Inflammatory macrophage (primary cell): ENCODE measurements at places on chromosomes 3 and 15.

DNA sequence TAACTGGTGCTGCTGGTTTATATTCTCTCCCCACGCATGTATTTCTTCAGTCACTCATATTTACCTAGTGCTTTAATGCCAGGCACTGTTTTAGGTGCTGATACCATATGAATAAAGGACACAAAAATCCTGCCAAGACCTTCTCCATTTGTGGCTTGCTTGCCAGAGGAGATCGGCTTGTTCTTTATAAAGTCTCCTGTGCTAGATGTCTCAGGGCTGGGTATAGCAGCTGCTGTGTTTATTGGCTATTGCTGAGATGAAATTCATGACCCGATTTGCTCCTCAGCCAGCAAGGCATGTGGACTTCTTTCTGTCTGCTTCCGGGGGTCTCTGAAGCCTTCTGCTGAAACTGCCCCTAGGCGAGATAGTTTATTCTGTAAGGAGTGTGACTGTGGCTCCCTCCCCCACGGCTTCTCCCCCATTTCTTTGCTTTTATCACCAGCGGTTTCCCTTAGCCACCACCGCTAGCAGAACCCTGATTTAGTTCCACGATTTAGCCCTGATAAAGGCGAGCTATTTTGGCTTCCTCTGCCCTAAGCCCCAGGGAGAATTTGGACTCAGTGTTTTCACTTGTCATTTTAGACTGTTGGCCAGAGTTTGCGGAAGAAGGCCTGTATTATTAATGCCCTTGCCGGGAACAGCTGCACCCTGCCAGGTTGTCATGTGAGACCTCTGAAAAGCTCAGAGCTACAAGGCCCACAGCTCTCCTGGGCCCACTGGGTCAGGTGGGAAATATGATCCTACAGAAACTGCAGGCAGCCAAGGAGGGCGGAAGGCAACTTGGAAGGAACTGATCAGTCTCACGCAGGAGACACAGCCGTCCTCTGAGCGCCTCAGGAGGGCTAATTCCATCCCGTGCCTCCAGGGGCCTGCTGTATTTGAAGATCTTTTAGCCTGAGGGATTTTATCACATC, 46.8 kb downstream of the ST6GAL1 start:
- DNase-seq = no peak

DNA sequence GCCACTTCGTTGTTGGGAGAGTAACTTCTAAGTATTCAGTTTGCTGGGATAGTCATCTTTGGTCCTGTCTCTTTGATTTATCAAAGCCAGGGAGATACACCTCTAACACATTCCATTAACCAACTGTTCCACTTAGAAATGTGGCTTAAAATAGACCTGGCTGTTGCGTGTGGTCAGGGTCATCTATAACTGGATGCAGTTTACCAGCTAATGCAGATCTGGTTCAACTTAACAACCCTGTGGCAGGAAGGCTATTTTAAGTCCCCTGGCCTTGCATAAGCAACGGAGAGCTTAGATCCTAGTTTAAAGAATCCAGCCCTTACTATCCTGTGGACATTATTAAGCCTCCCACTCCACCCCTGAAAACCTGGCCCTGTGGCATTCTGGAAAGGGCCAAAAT, 28.1 kb upstream of the CAPN3 start:
- no peak for DNase-seq

DNA sequence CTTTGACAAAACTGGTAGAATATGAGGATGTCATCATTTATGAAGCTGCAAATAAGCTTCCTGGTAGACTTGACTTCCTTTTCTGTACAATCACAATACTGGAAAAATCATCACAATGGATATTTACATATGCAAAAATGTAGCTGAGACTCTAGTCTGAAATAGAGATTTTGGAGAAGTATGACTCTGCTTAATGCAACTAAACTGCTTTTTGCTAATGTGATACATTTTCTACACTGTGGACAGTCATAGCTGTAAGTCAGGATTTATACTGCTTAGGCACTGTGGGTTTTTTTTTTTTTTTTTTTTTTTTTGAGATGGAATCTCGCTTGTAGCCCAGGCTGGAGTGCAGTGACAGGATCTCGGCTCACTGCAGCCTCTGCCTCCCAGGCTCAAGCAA, 34.5 kb upstream of the ST3GAL6 start:
- DNase-seq = peak; percentile 22

- DNase-seq = no peak
Observed at GRCh38 chr3:44132061-44132460, 109.6 kb upstream of the TOPAZ1 start.

DNA sequence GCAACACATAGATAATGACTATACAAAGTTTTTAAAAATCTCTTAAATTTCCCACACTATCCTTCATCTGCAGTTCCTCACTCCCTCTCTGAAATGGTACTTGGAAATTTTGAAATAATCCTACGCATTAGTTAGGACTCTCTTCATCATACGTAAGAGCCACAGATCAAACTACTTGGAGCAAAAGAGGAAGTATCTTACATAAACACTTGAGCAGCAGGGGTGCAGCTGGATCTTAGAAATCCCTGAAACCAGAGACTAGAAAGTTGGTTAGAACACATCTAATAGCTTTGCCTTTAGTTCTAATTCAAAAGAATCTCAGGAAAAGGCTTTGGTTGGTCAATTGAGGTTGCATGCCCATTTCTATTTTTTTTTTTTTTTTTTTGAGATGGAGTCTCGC, 38.8 kb upstream of the ZNF445 start:
- peak; percentile 71 for DNase-seq

- no peak for DNase-seq
Observed at GRCh38 chr3:138445236-138445635, 10.8 kb downstream of the ESYT3 start.

GRCh38 chr3:8885536-8886316, 77.5 kb downstream of the RAD18 start:
- DNase-seq = no peak

GRCh38 chr3:17672506-17672905, 69.9 kb downstream of the TBC1D5 start:
- DNase-seq = no peak

GRCh38 chr3:124570232-124570631, 160.0 kb upstream of the UMPS start:
- DNase-seq = no peak

DNA sequence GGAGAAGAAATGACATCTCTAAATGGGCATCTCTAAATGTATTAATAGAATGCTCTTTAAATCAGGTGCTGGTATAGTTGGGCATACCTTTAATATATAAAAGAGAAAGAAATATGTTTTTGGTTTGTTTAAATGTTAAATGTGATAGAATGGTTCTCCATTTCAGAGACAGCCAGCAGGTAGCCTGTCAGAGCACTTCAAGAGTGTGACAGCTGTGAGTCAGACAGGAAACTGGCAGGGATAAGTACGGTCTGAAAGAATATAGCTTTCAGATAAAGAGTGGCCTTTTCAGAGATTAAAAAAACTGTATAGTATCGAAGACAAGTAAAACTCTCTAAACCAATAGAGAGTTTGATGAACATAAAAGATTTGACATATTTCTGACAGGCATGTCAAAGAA, 654.1 kb downstream of the IGSF11 start:
- DNase-seq = no peak

GRCh38 chr3:17664923-17665322, 77.5 kb downstream of the TBC1D5 start:
- DNase-seq = no peak

DNA sequence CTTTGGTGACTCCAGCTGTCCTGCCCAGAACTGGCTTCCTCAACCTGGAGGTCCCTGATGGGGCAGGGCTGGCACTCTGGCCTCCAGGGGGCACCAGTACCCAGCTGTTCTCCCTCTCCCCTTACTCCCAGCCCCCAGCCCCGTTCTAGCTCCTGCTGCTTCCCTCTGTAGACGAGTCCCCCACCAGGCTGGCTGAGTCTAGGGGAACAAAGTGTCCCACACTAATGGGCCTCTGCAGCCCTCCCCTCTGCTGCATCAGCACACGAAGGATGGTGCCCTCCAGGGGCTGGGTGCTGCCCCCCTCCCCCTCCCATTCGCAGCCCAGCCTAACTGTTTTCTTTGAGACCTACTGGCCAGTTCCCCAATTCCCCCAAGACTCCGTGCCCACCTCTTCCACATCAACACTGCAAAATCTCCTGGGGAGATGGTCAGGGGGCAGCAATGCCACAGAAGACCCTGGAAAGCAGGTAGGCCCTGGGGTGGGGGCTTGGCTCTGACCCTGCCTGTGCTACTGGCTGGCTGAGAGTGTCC, 4.2 kb downstream of the RHCG start:
- no peak for DNase-seq

GRCh38 chr3:142224482-142225072, 808 bp downstream of the GK5 start:
- DNase-seq = no peak

DNA sequence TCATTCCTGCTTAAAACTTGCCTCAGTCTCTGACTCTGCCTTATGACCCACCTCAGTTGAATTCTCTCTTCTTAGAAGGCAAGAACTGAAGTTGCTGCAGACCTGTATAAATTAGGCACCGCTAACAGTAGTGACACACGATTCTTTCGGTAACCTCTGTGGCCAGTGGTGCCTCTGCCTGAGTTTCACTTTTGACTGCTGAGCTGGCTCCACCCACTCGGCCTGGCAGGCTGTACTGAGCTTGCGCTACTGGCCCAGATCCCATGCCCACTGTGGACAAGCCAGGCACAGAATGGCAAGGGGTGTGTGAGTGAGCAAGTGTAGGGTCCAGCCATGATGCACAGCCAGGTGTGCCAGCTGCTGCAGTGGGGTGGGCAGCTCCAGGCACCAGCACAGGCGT, 19.1 kb upstream of the EIF1B start:
- no peak for DNase-seq

DNA sequence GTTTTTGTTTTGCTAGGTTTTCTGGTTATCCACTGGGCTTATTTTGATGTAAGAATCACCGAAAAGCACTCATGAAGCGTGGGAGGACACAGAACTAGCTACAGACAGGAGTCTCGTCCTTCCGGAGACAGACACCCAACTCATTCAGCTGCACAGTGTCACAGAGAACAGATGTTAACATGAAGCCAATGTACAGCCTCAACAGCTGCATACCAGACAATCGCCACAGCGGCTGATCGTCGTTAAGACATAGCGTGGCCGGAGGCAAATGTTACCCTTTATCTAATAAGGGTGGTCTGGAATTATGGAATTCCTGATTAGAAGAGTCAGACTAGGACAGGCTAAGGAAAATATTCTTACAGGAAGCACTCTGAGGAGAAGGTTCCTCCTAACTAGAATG, 1.1 kb upstream of the PYGO1 start:
- no peak for DNase-seq

GRCh38 chr3:187518616-187519015, 150.4 kb downstream of the RTP4 start:
- DNase-seq = no peak

- no peak for DNase-seq
Observed at GRCh38 chr3:148400754-148401153, 296.9 kb upstream of the AGTR1 start.

GRCh38 chr3:32498992-32499391, 3.7 kb downstream of the CMTM6 start:
- DNase-seq = no peak

DNA sequence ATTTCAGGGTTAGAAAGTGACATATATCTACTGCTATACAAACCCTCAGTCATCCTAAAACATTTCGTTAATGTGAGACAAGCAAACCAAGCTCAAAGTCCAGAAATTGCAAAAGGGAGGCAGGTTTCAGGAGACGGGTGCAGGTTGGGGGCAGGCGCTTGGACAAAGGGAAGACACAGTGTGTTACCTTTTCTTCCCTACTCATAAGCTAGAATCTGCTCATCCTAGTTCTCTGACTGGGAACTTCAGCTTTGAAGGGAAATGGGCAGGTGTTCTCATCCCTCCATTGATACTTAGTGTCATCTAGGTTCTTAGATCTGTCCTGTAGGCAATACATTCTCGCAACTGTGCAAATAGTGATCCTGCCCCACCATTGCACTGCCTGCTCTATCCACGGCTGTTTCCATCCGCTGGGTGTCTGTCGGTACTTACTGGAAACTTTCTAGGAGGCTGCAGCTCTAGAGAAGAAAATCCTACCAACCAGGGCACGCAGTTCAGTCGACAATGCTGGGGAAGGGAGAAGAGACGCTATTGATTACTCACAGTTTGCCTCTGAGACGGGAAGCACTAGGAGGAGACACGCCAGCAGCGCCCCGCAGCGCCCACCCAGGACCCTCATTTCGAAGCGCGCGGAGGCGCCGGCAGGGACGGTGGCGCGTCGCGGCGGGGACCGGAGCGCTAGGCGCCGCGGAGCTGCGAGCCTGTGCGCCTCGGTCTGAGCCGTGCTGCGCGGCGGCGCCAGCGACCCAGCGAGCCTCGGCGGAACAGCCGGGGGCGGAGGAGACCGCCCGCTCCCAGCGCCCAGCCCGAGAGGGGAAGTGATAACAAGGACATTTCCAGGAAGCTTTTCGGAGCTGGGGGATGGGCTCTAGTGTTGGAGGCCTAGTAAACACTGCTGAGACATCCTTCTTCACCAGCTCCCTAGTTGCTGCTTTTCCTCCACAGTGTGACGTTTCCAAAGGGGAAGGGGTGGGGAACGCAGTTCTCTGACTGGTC, at the start of gene PROS1:
Gene PROS1 (minus strand): TSS at position 766 of the 996 bp plus-strand sequence. CDS start 147 bp downstream, at position 619.
- DNase-seq = peak; percentile 86

- peak; percentile 3 for DNase-seq
Observed at GRCh38 chr3:5754602-5755001, 567.1 kb downstream of the EDEM1 start.

GRCh38 chr3:185457376-185457775, 41.5 kb downstream of the TMEM41A start:
- peak; percentile 12 for DNase-seq

DNA sequence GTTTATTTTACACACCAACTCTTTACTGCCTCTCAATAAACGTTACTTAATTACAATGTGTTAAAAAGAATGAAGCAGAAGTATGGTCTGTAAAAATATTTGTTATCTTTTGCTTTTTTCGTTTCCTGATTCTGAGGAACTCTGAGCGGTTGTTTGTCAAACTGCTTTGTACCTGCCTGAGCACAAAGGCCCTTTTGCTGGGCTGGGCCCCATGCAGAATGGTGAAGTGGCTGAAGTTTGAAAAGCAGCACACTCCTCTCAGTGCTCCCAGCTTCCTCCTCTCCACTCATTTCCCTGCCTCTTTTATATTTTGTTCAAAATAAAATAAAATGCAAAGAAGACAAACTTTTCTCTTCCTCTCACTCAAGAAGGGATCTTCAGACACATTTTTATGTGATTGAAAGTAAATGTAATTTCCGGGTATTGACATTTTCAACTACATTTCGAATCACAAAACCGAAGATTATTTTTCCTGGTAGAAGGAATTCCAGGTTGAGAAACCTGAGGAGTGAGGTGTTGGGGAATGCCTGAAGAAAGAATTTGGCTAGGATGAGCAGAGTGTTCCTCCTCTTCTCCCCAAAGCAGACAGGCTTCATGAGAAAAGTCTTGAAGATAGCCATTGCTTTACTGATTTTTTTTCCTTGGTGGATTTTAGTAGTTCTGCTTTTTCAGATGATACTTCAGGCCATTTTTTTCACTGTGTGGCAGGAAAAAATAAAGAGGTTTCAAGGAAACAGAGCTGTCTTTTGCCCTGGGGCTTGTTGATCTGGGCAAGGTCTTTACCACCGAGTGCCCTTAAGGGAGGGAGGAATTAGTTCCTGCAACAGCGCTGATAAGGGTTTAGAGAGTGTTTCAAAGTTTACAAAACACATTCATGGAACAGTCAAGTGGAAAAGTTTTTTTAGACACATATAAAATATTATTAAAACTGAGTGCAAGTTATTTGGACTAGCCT, 229.8 kb downstream of the NFKBIZ start:
- DNase-seq = peak; percentile 25

GRCh38 chr3:67610458-67610857, 44.0 kb downstream of the SUCLG2 start:
- no peak for DNase-seq
